Activated CD8-positive, alpha-beta T cell treated with anti-CD3 and anti-CD28 coated beads, Interleukin-2, amount 10 ng/mL, durations not matched to agents 7 days and 5 days (primary cell): ENCODE measurements at places on chromosomes 5 and 9. TPM values are rescaled to one million over a fixed set of nuclear protein-coding genes. Genes with fewer than 3 reads are reported as not detected.

The BTNL8 gene
- not detected for total RNA-seq

- DNase-seq = no peak
These were observed 150.2 kb upstream of the SLC12A2 start for GRCh38 chr5:127933348-127933747.

GRCh38 chr9:94085062-94085639 is 887 bp downstream of the PTPDC1 start:
- DNase-seq = no peak

- no peak for DNase-seq
These were observed 662.5 kb downstream of the IRX1 start for GRCh38 chr5:4258170-4258569.
